ENCODE measurements at places on chromosomes 16 and 17. TPM values are rescaled to one million over a fixed set of nuclear protein-coding genes. Genes with fewer than 3 reads are reported as not detected.

Gene EVI2B
- not detected for total RNA-seq

Gene CD2BP2
- 44.2 TPM for total RNA-seq

Gene EPX
- not detected for total RNA-seq

Gene NPIPB8
- total RNA-seq: 0.31 TPM

Gene KRT26
- not detected for total RNA-seq

Gene CSF3
- not detected for total RNA-seq

Gene BEAN1
- not detected for total RNA-seq

Gene CTRB2
- total RNA-seq: not detected

Gene KRT34
- not detected for total RNA-seq

Gene GNG13
- not detected for total RNA-seq

Gene FBXO39
- not detected for total RNA-seq

Gene CDH8
- 0.87 TPM for total RNA-seq

GRCh38 chr17:10984220-10984619 lies 146.3 kb upstream of the PIRT start:
- no peak for DNase-seq

DNA sequence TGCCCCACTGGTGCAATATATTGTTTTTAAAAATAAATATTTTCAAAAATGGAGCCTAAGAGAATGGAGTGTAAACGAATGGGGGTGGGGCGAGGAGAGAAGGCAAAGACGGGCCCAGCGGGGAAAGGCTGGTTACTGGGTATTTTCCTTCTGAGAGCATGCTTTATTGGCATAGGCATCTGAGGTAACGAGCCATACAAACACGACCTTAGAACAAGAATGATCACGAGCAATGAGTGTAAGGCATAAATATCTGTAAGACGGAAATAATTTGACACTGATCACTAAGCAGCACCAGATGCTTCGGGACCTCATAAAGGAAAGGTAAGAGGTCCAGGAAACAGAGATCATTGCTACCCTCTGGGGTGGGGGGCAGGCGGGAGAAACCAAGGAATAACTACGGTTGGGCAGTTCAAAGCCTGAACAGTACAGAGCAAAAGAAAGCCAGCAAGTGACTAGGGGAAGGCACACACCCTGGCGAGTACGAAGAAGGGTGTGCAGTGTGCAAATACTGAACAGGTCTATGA lies 959 bp downstream of the SSH2 start:
- peak; percentile 21 for DNase-seq

DNA sequence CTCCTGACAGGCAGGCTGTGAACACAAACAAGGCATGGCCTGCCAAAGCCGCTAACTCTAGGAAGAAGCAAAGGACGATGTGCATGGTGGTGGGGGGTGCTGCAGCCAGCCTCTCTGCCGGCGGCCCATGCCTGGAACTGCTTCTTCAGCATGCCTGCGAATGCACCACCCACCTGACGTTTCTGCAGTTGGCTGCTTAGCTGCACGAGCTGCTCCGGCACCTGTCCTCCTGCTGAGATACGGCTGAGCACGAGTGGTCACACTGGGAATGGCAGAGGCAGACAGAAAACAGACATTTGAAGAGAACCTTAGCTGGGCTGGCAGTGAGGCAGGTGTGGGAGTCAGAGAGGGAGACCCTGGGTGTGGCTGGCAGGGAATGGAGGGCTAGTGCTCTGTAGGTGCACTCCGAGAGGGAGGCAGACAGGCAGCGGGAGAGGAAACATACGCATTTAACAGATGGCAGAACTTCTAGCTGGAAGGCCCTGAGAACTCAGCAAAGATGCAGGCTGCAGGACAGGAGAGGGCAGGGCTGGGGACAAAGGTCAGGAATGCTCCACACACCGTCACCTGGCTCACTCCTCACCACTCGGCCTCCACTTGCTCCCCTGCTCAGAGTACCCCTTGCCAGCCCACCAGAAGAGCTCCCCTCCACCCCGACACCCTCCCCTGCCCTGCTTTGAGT lies 5.2 kb downstream of the FLCN start:
- DNase-seq: peak; percentile 23

GRCh38 chr17:57919918-57920317 lies 35.3 kb downstream of the CUEDC1 start:
- DNase-seq: no peak

GRCh38 chr17:59627770-59628171 lies 8.1 kb downstream of the CLTC start:
- no peak for DNase-seq

- no peak for DNase-seq
Measured at GRCh38 chr17:68035131-68035522, 408 bp upstream of the KPNA2 start.

- no peak for DNase-seq
Measured at GRCh38 chr16:20859229-20859628, 40.9 kb downstream of the DCUN1D3 start.

GRCh38 chr16:20064931-20065330 lies 8.8 kb downstream of the GPR139 start:
- DNase-seq: no peak

DNA sequence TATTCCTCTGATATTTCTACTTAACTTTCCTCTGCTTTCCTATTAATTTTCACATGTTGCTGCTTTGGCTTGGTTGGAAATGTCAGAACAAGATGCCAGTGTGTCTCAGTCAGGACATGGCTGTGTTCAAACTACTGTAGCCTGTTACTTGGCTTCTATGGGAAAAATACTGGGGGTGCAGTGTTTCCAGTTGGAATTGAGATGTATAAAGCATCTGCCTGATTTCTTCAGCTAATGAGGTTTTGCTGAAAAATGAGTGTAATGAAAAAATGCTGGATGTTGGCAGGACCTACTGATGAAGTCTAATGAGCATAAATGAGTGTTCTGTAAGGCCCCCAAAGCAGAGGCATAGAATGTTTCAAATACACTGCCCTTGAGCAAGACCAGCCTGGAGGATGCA lies 166.6 kb downstream of the PHKB start:
- no peak for DNase-seq

DNA sequence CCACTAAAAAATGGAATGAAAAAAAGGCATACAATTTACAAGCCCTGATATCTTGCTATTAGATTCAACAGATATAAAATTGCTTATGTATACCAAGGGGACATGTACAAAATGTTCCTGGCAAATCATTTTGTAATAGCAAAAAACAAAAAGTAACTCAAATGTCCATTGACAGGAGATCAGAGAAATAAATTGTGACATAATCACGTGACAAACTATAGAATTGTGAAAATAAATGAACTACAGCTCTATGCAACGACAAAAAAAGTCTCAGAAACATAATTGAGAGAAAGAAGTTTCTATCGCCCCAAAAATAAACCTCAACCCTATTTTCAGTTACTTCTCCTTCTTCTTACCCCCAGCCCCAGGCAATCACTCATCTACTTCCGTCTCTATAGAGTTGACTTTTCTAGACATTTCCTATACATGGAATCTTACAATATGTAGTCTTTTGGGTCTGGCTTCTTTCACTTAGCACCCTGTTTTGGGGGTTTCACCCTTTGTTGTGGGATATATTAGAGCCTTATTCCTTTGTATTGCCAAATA lies 12.1 kb upstream of the ACE start:
- no peak for DNase-seq

DNA sequence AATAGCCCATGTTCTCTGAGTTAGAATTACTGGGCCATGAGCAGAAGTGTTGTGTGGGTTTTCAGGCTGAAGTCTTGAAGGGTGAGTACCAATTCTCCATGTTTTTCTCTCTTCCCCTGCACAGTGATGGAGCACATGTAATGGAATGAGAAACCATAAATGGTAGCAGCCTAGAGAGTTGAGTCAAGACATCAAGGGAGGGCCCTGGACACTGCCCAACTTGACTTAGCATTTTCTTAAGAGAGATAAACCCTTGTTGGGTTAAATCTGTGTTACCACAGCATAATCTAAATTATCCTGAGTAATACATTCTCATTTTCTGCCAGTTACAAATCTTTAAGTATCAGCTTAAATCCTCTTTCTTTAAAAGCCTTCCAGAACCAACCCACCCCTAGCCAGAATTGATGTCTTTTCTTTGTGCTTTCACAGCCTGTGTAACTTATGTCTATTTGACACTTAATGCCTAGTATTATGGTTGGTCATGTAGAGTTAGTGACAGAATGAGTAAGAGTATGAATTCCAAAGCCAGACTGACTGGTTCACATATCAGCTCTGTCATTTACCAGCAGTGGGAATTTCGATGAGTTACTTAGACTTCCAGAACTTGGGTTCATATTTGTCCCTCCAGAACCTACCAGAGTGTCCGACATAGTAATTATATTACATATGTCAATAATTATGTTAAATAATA lies 27.0 kb upstream of the RGS9 start:
- no peak for DNase-seq

GRCh38 chr16:66549284-66550131 lies at the start of gene TK2:
TSS of gene TK2 (minus strand) at chr16:66550122. CDS start at chr16:66550061, 61 bp downstream.
- peak; percentile 94 for DNase-seq

DNA sequence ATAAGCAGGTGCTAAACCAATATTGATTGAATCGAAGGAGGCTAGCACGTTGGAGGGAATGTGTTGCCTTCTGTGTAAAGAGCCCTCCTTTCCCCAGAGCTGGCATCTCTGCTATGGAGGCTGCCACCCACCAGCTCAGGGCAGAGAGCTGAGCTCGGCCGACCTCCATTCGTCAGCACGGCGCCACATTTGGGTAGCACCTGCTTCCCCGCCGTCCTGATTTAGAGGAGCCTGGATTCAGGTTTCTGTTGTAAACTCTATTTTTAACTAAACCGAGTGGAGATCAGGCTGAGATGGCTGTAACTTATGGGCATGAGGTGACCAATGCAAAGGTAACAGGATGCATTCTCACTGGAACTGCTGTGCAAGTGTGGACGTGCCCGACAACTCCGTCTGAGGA lies 172.5 kb downstream of the CCDC182 start:
- no peak for DNase-seq

DNA sequence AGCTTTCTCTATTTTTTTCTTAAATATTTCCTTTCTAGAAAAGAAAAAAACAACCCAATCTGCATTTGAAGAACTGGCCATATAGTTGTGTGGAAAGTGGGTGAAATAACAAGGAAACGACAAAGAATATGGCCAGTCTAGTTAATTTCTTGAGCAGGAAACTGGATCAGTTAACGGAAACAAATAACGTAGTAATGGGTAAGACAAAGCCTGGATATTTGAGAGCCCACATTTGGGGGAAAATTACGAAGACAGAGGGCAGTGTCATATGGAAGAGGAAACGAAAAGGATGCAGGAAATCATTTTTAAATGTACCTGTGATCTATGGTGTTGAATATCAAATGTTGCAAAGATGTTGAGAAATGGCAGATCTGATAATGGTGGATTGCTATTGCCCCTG lies 78.6 kb downstream of the HS3ST3A1 start:
- no peak for DNase-seq

GRCh38 chr17:2722611-2723010 lies 11.0 kb upstream of the CLUH start:
- DNase-seq: peak; percentile 67

- DNase-seq: no peak
Measured at GRCh38 chr17:37089956-37090355, 141.2 kb downstream of the AATF start.

All from H7 (cell line).